Neural progenitor cell (in vitro differentiated cells): ENCODE measurements at places on chromosomes 12 and 14.

- DNase-seq, result no peak
Measured at GRCh38 chr12:74370608-74371216, 166.9 kb upstream of the ATXN7L3B start.

DNA sequence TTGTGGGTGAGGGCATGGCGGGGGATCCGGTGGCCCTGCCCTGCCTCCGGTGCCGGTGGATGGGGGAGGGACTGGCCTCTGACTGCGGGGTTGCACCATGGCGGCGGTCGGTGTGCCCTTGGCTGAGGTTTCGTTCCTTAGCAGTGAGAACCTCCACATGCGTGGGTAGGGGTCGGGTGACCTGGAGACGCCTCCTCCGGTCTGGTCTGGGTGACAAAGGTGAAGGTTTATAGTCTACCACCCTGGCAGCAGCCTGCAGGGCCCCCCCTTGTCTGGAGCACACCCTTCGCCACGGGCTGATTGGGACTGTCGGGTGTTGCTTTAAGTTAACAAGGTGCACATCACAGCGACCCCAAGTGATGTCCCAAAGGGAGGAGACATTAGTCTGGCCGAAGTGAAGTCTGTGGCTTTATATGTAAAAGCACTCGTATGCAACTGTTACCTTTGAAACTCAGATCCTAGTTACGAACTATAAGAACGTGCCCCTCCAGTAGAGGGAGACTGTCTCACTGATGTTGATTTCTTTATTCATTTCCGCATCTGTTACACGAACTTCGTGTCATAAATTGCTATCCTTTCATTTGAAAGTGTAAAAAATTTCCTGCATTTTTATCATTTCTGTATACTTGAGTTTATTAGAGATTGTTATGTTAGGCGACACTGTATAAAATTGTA, 74.4 kb downstream of the WDR20 start:
- DNase-seq, result no peak

DNA sequence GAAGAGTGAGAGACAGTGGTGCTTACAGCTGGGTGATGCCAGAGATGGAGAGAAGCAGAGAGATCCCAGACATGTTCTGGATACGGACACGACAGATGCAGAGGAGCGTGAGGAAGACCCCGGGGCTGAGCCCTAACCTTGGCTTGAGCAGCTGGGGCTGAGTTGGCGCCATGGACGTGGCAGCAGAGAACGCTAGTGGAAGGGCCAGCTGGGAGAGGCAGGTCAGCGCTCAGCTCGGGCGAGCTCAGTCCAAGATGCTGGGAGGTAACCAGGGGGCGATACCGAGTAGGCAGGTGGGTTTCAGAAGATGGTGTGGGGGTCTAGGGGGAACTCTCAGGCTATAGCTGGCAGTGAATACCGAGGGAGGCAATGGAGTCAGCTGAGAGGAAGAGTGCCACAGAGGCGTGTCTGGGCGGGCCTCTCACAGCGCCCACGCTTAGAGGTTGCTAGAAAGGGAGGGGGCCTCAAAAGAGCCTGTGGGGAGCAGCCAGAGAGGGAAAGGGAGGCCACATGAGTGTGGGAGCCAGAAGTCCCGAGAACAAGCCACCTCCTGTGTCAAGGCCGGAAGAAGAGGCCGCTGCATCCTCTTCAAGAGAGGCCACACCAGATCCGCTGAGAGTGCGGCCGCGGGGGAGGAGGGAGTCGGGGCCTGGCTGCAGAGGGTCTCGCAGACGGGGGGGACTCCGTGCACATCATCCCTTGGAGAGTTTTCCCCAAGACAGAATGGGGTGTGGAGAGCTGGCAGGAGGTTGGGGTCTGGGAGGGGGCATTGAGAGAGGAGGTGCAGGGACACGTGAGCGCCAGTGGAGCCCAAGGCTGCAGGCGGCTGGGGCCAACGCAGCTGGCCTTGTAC, 57.0 kb upstream of the DIO3 start:
- no peak for DNase-seq

DNA sequence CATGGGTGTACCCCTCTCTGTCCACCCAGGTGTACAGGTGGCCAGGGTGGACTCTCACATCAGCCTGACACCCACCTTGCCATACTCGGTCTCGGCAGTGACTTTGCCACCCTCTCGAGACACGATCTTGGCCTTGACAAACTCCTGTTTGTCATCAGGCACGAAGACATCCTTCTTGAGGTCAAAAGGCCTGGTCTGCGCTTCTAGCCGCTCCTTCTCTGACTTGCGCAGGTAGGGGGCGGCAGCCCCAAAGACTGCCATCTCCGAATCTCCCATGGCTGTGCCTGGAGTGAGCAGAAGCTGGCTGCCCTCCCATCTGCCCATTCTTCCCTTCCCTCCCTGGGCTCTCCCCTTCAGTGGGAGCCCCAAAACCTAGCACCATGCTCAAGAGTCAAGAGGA, 2.0 kb downstream of the MYH7 start:
- DNase-seq, result no peak

GRCh38 chr12:13811061-13811460, 170.3 kb downstream of the GRIN2B start:
- no peak for DNase-seq

DNA sequence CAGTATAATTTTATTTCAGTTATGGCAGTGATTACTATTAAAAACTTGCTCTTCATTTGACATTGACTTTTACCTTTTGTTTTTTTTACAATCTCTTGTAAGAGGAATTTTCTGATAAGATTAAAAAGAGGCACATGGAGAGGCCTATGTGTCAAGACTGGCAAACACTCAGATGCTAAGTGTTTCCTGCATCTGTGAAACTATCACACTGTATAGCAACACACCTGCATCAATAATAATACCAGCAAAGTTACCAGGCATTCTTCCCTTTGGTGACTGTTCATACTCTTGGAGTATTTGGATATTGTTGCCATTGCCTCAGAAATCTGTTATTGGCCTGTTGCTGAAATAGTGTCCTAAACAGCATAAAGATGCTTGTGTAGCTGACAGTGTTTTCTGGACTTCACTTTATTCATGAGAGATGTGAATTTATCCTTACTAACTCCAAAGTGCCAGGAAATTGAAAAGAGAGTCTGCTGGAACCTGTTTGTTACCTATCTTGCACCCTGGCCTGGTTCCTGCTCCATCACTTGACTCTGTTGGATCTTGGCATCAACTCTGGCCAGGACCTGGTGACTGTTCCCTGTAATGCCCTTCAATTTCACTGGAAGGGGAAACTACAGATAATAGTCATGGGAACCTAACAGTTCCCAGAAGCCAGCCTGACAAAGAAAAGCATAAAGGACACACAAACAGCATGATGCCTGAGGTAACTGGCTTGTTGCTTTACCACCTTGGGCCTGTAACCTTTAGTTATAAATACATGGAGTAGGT, 19.8 kb downstream of the SLC16A7 start:
- DNase-seq, result no peak

DNA sequence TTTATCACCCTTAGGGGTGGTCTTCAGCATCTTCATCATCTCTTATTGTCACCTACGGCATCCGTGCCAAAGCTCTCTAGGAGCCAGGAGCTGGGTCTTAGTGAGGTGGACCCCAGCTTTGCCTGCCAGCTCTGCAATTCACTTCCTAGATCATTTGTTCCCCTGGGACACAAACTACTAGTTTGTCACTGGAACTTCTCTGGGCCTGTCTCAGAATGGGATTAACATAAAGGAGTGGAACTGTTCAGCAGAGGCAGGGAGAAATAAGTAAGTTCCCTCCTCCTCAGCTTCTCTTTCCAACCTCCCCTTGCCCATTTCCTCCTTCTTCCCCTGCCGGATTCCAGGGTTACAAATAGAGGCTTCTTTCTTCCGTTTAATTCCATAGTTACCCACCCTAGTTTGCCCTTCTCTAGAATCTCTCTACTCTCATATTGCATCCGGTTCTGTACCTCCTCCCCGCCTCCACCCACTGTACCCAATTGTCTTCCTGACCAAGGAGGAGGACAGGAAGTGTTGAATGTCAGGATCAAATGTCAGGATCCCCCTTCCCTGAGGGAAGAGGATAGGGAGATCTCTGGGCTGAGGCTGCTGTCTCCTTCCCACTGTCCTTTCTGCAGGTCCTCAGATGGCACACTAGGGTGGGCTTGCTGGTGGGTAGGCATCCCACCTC, 25.0 kb downstream of the LARP4 start:
- peak; percentile 7 for DNase-seq

DNA sequence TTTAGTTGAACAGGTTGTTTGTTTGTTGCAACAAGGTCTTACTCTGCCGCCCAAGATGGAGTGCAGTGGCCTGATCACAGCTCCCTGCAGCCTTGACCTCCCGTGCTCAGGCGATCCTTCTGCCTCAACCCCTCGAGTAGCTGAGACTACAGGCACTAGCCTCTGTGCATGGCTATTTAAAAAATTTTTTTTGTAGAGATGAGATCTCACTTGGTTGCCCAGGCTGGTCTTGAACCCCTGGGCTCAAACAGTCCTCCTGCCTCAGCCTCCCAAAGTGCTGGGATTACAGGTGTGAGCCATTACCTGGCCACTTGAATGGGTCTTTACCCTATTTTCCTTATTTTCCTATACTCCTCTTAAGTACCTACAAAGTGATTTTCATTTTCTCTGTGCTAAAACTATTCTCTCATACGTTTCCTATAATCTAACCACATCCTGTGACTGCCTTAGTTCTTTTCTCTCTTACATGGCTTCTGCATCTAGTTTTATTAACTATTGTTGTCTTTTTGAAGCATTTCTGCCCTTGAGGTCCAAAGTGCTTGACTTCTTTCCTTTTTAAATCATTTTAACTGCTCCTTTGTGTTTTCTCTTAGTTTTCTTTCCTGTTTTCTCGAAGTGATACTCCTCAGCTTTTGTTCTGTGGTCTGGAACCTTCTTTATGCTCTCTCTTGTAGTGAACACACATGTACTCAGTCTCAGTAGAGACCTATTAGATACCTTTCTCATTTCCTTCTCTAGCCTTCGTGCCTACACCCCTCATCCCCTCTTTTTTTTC, 14.1 kb downstream of the GPX2 start:
- no peak for DNase-seq

- DNase-seq, result no peak
Measured at GRCh38 chr14:37994846-37995372, 212.8 kb upstream of the SSTR1 start.

GRCh38 chr12:132433641-132434395, 56.1 kb upstream of the FBRSL1 start:
- no peak for DNase-seq

DNA sequence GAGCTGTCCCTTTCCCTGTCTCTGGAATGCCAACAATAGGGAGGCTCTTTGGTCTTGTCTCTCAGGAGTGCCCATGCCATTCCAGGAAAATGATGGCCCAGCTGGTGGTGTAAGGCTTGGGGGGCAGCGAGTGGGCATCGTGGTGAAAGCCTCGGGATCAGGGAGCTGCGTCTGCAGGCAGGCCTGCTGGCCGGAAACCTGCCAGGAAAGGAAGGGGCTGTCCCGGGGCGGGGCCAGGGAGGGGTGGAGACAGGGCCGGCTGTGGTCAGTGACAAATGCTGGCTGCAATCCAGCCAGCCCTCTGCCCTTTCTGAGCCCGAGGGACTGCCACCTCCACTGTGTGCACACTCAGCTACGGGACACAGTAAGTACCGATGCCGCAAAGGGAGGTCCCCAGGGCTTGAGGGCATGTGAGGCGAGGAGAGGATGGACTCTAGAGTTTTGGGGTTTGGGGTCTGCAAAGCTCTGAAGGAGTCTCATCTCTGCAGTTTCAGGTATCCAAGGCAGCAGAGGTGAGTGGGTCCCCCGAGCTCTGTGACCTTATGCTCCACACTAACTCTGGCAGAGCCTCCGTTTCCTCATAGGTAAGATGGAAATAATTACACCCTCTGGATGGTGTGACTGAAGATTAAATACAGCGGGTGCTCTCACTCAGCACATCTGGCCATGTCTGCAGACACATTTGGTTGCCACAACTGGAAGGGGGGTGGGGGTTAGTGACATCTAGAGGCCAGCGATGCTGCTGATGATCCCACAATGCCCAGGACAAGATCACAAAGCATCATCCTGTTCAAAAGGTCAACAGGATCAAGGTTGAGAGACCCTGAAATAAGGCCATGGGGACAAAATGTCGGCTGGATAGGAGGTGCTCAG, at the start of gene SERPINA5:
TSS of gene SERPINA5 (plus strand) at position 300 of the 873 bp plus-strand sequence. CDS start 5,937 bp downstream, outside the sequence.
- DNase-seq, result peak; percentile 50
